ENCODE measurements at places on chromosomes 12 and 14.

DNA sequence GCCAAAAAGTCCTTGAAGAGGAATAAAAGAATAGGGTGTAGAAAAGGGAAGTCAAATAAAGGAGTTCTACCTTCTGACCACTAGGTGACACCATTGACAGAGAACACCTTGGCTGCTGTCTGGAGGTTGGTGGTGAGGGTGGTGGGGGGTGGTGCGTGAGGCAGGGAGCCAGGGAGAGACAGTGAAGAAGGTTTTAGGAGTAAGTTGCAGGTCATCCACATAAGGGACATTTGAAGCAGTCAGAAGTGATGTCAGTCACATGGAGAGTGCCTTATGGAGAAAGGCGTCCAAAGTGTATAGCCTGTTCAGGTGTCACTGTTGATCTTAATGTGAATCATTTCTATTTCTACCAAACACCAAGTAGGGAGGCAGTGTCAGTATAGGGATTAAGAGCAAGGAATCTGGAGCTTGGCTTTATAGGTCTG, 279.3 kb upstream of the DDHD1 start:
- DNase-seq, result no peak

GRCh38 chr14:73955674-73956073, 5.6 kb downstream of the COQ6 start:
- DNase-seq, result no peak

GRCh38 chr12:120532701-120533238, 1.4 kb upstream of the RNF10 start:
- no peak for DNase-seq

DNA sequence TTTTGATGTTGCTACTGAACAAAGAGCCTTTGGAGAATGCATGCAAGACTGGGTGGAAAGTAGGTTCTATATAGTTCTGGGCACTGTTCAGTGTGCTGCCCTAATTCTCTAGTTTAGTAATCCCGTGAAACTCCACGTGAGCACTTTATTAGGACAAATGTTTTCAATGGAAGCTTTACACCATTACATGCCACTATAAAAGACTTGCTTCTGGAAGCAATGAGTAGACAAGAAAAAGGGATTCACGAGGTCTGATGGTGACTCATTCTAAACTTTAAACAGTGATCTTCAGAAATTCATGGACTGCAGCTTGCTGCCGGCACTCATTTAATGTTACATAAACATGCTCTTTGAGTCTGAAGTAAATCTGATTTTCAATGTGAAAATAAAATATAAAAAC, 22.3 kb downstream of the ATG14 start:
- DNase-seq, result no peak

DNA sequence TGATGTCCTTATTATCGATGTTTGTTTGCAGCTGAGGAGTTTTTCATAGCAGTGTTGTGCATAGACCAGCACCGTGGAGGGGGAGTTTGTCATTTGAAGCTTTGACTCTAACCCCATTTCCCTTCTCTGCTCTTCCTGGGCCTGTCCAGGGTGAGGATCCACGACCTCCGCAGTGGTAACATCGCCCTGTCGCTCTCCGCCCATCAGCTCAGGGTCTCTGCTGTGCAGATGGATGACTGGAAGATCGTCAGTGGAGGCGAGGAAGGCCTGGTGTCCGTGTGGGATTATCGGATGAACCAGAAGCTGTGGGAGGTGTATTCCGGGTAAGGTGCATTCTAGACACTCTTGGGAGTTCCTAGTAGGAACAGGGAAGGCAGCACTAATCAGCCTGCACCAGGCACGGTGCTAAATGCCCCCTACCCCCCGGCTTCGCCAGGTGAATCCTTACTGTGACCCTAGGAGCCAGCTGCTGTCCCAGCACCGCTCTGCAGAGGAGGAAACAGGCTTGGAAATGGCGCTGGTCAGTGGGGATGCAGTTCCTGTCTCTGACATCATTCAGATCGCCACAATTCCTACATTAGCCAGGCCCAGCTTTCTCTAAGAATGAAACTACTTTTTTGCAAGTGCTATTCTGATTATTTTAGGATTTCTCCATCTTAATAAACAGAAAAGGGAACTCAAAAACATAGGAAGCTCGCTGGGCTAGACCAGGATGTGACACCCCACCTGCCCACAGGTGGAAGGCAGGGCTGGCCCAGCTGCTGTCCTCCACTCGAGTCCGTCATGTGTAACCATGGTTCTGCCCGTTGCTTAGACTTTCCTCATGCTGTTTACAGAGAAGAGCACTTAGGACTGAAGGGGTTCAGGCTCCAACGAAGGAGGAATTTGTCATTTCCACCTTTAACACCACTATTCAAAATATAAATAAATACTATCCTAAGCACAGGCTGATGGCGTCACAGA, 74.9 kb downstream of the TESC start:
- DNase-seq, result no peak

DNA sequence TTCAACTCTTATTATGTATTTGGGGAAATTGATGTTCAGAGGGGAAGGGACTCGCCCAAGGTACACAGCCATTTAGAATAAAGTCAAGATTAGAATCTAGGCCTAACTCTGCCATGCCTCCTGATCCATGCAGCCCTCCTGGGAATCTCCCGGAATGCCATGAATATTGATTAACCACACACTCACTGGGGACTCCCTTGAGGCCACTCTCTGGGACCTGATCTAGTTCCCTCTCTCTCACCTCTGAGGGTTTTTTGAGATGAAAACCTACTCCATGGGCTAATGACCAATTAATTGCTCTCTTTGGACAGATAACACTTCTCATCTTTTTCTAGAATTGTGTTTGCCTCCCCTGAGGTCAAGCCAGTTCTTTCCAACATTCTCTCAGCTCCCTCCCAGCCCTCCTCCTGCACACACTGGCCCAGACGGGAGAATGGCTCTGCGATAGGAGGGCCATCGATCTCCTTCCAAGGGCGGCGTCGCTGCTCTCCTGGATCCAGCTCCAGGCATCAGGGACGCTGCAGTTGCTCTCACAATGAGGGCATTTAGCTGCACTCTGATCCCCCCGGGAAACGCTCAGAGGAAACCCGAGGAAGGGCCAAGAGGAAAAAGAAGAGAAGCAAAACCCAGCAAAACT, 22.6 kb downstream of the WSCD2 start:
- DNase-seq, result no peak

GRCh38 chr14:75049731-75050201, 1.5 kb downstream of the MLH3 start:
- no peak for DNase-seq

- DNase-seq, result no peak
Observed at GRCh38 chr14:94411638-94412037, 23.2 kb upstream of the SERPINA1 start.

Measured in memory B cell (primary cell).